Renal cortical epithelial cell (primary cell): ENCODE measurements at places on chromosomes 12 and 14.

GRCh38 chr12:67269633-67270573 is 745 bp downstream of the CAND1 start:
- no peak for DNase-seq

- no peak for DNase-seq
Measured at GRCh38 chr12:121574025-121574424, 6.8 kb downstream of the KDM2B start.

DNA sequence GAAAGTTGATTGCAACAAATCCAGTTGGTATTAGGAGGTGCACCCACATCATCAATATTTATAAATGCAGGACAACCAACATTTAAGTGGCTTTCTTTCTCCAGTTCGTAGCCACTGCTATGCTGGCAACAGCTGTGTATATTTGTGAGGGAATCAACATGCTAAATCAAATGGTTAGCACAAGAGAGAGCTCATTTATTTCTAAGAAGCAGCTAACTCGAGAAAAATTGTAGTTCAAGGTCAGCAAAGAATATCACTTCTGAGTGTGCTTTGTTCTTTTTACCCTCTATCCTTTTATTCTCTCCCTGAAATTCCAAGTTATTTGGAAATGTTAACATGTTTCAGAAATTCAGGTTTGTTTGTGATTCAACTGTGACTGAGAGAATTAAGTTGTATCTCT is 137.3 kb downstream of the NAV3 start:
- no peak for DNase-seq

GRCh38 chr14:59983048-59983447 is 63.1 kb downstream of the LRRC9 start:
- DNase-seq: no peak

- no peak for DNase-seq
Measured at GRCh38 chr14:23657959-23658470, 21.9 kb downstream of the DHRS2 start.

- no peak for DNase-seq
Measured at GRCh38 chr12:110680032-110680431, 8.9 kb downstream of the HVCN1 start.
